ENCODE measurements at places on chromosomes 12 and 14.

DNA sequence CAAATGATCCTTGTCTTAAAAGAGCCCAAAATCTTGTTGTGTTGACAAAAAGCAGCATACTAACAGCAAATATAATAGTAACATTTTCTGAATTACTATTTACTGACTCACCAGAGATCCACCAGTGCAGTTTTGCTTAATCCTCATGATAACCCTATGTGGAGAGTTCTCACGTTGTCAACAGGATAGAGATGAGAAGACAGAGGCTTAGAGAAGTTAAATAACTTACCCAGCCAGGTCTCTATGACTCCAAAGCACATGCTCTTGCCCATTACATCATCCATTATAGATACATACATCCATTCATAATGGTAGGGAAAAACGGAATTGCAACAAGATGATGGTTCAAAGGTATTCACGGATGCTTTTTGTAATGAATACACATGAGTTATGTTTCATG lies 111.9 kb downstream of the PAX9 start:
- DNase-seq, result no peak

GRCh38 chr14:65927931-65928356 lies 515.4 kb downstream of the FUT8 start:
- DNase-seq, result peak; percentile 91

DNA sequence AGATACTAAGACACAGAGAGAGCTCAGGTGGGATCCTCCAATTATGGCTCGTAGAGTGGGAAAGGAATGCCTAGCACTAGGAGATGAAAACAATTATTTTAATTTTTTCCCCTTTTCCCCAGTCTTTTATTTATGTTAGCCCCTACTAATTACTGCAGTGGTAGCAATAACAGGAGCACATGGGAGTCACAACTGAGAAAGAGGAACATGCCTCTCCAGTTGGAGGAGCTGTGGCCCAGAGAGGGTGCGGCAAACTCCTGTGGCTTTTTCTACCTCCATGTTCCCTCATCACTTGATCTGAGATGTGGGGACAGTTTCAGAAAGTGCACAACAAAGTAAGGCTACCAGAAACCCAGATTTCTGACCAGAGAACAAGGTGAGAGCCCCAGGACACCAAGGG lies 25.9 kb upstream of the POC1B start:
- no peak for DNase-seq

DNA sequence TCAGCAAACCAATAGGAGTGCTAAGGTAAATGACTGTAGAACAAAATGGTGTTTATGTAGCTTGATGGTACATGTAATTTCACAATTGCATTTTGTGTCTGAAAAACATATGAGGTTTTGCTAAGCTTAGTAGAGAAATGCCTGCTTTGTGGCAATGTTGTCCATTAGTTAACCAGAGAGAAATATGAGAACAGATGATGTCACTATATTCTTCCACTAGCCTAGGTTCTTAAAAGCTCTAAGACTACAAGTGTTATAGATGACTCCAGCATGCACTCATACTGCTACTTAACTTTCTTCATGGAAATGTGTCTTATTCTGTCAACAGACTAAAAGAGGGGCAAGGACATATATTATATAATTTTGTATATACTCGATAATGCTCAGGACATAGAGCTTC lies 309.4 kb downstream of the APAF1 start:
- no peak for DNase-seq

DNA sequence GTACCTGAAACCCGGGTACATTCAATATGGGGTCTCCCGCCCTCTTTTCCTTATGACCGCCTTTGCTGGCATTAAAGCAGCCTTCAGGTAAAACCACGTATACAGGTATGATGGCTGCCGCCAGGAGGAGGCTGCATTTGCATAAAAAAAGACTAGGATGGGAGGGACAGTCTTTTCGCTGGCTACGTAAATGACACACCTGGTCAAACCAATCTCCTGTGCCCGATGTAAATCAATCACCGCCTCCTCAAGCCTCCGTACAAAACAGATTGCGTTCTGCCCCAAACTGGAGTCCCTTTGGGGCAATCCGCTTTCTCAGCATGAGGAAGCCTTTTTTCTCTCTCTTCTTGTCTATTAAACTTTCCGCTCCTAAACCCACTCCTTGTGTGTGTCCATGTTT lies 8.1 kb upstream of the ALDH1L2 start:
- no peak for DNase-seq

GRCh38 chr12:79668113-79668512 lies 22.7 kb downstream of the PAWR start:
- no peak for DNase-seq

DNA sequence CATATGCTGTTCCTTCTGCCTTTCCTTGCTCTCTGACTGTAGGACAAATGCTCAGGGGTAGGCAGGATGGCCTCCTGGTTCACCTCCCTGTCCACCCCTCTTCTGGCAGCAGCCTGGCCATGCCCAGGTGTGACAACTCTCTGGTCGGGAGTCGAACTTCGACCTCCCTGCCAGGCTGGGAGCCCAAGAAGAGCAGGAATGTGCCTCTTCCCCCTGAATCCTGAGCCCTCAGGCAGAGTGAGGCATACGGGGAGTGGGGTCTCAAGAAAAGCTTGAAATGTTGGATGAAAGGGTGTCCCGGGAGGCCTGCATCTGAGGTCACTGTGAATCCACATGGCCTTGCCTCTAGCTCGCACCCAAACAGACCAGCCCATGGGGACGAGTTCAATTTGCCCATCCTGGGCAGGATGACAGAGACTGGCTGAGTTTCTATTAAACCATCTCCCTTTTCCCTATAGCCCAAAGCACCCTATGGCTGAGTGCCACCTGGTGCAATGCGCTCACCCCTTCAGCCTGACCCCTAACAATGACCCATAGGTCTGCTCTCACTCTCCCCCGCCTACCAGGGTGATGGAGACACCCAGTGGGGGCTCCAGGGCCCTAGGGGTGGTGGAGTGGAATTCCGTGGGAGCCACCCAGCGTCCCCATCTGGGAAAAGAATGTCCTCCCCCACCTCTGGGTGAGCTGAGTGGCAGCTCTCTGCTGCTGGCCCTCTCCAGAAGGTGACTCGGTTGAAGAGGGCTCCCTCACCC lies 52.9 kb upstream of the DIO3 start:
- DNase-seq, result no peak

DNA sequence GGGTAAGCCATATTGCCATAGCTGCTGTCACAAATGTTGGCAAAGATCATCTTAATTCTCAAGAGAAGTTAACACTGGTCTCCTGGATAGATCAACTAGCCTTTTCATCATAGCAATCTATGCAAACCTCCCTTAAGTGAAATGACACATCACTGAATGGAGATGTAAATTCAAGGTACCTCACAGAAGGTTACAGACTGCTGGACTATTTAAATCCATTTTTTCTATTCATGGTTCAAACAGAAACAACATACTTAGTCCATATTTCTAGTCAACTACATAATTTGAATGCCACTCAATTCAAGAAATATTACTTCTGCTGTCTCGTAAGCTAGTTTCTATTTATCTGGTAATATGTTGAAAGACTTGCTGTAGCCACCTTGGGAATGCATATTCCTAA lies 748.3 kb downstream of the C12orf50 start:
- DNase-seq, result no peak

DNA sequence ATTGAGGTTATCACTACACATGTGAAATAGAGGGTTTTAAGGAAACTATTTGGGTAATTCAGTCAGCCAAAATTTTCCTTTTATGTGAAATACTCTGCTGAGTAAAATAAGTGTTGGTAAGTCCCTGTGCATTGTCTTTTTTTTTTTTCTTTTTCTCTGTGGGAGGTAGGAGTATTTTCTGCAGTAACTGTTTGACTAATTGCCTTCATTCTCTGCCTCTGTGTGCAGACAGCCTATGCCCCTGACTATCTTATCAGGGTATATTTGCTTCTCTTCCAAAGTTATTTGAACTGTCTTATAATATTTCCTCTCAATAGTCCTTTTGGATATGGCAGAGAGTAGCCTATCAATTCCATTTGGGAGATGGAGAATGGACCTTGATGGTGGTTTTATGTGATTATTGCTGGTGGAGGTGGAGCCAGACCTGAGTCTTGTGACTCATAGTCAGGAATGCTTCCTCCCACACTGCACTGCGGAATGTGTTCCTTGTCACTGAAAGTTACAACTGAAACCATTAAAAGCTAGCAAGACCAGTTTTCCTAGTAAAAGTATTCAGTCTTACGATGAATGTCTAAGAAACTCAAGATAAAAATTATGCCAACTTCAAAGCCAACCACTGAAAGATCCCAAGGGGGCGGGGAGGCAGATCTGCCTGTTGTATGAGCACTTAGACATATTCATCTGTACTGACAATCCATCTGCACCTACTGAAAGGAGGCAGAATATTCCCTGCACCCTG lies 40.9 kb upstream of the STXBP6 start:
- no peak for DNase-seq

DNA sequence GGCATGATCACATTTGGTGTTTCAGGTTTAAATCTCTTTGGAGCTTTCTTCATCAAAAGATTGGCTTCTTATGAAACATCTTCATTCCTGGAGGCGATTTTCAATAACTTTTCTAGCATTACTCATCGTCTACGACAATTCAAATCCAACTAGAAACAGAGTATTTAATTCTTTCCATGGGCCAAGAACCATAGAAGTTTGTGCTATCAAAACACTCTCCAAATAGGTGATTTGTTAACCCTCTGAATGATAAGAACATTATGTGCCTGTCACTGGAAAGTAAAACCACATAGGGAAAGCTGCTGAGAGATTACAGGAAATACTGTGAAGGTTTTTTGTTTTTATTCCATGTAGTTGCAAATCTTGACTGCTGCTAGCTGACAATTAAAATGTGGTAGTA lies 6.9 kb upstream of the DCN start:
- DNase-seq, result no peak

DNA sequence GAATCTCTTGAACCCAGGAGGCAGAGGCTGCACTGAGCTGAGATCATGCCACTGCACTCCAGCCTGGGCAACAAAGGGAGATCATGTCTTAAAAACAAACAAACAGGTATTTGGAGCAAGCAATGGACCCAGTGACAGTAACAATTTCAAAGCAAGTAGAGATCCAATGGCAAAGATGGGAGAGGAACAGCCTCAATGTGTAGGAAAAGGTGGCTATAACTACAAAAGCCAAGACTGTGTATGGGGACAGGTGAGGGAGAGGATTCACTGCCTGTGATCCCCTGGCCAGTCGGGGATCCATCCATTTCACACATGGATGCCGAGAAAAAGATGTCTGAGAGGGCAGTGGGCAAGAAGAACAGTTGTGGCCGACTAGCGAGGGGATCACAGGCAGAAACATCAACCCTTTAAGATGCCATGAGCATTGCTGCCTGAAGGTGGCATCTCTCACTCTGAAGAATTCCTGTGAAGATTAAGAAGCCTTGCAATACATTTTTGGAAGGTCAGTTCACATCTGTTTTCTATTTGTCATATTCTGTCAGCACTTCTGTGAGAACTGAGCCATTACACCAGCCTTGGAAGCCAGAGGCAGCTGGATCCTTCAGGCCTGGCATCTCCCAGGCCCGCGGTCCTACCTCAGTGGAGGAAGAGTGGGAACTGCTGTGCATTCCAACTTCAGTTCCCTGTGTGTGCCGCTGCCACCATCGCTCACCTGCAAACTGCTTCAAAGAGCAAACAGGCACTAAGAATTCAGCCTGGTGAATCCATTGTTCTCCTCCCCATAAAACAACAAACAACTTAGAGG lies 54.5 kb upstream of the FRS2 start:
- peak; percentile 19 for DNase-seq
